ENCODE measurements at places on chromosomes 16 and 17. TPM values are rescaled to one million over a fixed set of nuclear protein-coding genes. Genes with fewer than 3 reads are reported as not detected.

The AMZ2 gene
- 84.0 TPM for total RNA-seq

DNA sequence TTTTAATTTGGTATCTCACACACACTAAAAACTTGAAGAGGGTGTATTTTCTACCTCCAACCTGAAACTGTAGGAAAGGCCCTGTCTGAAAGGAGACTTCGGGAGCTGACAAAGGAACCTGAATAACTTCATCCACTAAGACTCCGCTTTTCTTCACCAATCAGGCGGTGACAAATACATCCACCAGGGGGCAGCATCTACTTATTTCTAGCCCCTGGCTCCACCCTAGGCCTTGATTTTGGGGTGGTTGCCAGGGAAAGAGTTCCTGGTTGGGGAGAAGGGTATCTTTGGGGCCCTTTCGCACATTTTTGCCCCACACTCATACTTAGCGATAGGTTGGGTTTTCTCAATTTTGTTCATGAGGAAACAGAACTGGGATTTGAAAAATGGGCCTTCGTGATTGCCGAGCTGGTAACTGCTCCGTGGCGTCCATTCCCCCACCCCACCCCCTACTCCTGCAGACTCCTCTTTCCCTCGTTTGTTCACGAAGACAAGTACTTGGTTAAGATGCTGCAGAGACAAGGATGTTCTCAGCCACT lies 4.8 kb upstream of the ARL4D start:
- DNase-seq, result peak; percentile 91

DNA sequence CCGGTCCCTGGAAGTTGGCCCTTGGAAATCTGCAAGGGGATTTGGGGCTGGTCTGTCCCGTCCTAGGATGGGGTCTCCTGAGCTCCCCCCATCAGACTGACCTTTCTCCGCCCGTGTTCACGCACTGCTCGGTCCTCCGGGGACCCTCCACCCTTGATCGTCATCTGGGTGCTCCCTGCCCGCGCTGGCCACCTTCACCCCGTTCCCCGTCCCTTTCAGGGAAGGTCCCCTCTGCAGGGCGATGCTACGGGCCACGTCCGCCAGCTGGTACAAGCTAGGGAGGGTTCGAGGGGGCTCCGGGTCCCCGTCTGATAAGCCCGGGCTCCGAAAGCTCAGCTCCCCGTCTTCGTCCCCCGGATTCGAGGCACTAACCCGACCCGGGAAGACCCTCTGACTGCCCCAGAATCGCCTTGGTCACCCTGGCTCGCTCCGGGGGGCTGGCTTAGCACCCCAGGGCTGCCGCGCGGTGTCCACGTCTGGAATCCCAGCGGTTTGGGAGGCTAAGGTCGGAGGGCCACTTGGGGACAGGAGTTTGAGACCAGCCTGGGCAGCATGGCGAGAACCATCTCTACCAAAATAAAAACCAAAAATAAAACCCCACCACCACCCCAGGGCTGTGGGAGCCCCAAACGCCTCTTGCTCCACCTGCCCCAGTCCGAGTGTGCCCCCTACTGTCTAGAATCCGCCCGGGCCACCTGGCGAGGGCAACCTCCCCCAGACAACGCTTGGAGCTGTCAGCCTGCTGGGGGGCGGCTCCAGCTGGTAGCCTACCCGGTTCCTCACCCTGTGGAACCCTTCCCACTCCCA lies 1.1 kb upstream of the SLC43A2 start:
- DNase-seq, result peak; percentile 83

- DNase-seq, result no peak
These were observed 19.8 kb upstream of the CHMP6 start for GRCh38 chr17:80971704-80972304.

The CA5A gene
- not detected for total RNA-seq

GRCh38 chr16:53714205-53715022 lies 10.5 kb downstream of the FTO start:
- DNase-seq, result no peak

The RAB26 gene
- 0.59 TPM for total RNA-seq

The EFCAB13 gene
- 6.9 TPM for total RNA-seq

GRCh38 chr16:17358355-17358754 lies 112.4 kb downstream of the XYLT1 start:
- no peak for DNase-seq

The PERCC1 gene
- not detected for total RNA-seq

DNA sequence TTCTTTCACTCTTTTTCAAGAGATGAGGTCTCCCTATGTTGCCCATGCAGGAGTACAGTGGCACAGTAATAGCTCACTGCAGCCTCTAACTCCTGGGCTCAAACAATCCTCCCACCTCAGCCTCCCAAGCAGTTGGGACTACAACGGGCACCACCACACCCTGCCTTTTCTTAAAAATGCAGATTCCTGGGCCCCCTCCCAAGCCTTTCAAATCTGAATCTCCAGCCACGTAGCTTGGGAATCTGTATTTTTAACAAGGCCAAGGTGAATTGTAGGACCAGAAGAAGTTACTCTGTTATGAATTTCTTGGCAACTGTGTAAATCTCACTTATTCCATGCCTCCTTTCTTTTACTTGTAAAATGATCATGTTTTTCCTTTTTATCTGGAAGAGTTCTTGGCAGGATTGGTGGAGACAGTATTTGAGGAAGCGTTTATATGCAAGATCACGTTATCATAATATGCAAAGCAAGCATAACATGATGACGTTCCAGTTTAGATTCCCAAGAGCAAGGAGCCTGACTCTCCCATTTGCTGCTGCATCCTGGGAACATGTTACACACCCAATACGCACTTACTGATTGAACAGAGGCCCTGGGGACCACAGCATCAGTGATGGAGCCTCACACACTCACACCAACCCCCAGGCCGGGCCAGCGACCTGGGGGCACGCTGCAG lies 44.5 kb downstream of the LITAF start:
- DNase-seq, result no peak

The ACSM3 gene
- 1.1 TPM for total RNA-seq

- DNase-seq, result no peak
These were observed 83.7 kb downstream of the TANGO6 start for GRCh38 chr16:68927018-68927417.

The ERCC4 gene
- total RNA-seq, result 9.0 TPM

DNA sequence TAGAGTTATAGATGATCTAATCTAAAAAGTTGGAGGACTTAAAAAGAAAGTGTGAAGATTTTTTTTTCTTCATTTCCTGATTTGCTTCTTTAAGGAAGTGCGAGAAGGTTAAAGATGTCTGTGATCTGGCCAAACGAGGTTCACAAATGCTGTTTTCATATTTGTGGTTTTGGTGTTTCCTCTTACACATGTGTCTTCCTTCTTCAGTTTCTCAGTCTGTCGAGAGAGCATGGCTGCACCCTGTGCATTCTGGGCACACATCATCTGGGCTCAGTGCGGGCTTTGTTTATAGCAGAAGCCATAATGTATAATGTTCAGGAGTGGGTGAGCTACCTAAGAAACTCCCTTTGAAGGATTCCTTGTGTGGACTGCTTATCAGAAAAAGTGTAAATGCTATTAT lies 260.4 kb upstream of the TBX2 start:
- DNase-seq, result peak; percentile 84

The IRX6 gene
- total RNA-seq, result 1.2 TPM

DNA sequence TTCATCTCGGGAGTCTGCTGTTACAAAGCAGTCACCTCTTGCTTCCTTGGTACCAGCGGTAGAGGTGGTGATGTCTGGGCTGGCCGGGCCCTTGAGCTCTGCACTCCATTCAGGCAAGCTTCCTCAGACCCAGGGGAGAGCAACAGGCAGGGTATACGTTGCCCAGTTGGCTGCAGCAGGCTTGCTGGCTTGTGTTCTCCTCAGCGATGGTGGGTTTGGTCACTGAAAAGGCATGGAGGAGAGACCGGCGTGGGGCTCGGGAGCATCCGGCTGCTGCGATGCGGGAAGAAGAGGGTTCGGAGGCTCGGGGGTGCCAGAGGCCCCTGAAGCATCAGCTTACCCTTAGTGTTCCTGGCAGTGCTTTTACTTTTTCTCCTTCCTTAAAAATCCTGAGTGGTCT lies 25.8 kb downstream of the SAP30BP start:
- DNase-seq, result no peak

DNA sequence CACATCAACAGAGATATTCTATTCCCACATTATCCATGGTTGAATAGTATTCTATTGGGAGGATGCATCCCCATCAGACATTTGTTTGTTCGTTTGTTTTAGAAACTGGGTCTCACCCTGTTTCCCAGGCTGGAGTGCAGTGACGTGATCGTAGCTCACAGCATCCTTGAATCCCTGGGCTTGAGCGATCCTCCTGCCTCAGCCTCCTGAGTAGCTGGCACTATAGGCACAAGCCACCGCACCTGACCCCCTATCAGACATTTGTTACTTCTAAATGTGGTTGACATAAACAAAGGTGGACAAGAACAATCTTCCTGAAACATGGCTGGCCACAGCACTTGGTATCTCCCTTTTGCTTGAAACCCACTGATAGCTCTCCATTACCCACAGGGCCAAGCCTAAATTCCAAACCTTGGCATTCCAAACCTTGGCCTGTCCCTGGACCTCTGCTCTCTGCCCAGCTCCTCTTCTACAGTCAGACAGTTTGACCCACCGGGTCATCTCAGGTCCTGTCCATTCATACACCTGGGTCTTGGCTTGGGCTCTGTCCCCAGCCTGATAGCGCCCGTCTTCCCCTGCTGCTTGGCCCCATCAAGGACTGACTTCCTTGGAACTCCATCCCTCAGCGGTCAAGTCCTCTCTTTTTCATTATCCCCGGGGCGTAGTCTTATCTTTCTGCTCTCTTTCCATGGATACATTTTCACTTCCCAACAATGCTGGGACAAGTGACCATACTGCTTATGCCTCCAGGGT lies 1.5 kb upstream of the PRR29 start:
- DNase-seq, result peak; percentile 39

DNA sequence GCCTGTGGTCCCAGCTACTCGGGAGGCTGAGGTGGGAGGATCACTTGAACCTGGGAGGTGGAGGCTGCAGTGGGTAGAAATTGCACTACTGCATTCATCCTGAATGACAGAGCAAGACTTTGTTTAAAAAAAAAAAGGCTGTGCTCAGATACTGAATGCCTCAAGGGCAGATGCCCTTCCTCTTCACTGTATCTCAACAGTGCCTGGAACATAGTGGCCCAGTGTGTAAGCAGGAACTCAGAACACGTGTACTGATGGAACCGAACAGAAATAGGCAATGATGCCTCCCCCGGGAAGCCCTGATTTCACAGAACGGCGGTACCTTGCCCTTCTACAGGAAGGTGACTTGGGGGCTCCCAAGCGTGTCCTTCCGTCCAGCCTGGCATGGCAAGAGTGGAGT lies 46.8 kb downstream of the PLXDC1 start:
- DNase-seq, result no peak

The PLD6 gene
- 2.7 TPM for total RNA-seq

The NDUFAF8 gene
- 19.9 TPM for total RNA-seq

DNA sequence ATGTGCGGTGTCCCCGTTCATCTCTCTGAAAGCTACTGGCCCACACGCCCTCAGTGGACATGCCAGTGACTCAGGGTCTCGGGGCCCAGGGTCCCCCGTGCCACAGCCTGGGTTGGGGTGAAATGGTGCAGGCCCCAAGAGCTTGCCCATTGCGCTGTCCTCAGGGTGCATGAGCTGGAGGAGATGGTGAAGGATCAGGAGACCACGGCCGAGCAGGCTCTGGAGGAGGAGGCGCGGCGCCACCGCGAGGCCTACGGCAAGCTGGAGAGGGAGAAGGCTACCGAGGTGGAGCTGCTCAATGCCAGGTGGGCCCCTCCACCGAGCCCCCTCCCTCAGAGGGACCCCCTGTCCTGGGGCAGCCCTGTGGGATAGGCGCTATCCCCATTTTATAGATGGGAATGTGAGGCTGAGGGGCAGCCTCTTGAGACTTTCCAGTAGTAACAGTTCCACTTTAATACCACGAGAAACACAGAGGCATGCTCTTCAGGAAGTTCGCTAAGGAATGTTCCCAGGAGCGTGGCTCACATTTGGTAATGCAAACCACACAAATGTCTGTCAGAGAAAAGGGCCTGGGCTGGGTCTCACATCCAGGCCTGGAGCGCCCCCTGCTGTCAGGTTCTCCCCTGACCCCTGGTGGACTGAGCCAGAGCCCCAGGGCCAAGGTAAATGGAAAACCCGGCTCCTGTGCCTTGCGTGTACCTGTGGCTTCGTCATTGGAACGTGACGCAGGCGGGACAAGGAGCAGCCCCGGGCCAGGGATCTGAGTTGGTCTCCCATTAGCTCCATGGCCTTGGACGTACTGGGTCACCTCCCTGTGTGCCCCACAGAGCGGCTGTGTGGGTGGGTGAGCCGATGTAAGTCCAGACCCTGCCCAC lies 133.7 kb downstream of the RAB11FIP4 start:
- peak; percentile 99 for DNase-seq

DNA sequence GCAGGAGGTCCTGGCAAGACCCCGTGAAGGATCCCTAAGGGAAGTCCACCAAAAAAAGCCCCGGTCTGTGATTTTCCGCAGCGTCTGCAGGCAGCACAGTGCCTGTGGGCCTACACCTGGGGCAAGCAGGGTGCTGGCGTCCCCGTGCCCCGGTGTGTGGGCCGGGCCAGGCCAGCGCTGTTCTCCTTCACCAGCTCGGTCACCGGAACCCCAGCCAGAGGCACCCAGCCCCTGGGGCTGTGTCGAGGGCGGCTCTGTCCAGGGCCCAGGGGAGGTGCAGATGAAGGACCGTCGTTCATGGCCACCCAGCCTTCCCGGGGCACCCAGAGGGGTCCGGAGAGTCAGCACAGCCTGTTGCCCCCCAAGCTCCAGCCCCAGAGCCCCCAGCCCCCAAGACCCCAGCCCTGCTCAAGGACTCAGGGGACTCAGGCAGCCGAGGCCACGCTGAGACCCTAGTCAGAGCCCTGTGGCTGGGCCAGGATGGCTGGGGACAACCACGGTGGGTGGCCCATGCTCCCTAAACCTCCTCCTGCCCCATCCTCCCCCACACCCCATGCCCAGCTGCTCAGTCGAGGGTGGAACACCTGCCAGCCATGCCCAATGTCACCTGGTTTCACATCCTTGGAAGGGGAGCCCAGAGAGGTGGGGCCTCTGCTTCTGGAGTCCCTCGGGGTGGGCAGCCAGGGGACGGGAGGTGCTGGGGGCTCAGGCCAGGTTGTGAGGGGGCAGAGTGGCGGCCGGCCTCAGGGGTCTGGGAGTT lies 5.7 kb upstream of the C1QTNF8 start:
- no peak for DNase-seq

The PIK3R5 gene
- 0.36 TPM for total RNA-seq

DNA sequence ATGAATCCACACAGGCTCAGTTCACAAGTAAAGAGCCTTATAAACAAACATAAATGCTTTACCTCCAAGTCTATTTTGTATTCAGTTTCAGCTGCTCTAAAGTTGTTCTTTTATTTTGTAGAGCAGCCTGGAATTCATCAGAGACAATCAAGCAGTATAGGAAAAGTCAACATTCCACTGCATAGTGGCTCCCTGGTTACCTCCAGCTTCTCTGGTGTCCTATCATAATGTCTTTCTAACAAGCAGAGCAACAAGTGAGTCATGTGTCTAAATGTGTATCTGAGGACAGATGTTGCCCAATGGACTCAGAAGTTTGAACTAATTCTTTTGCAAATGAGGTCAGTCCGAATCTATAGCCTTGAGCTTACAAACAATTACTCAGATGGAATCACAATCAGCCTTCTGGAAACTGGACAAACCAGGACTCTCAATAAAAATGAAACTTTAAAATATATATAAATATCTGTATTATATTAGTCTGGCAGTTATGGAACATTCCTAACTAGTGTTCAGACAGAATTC lies 292.0 kb upstream of the TOM1L1 start:
- no peak for DNase-seq

GRCh38 chr17:51035431-51035830 lies 85.2 kb downstream of the SPAG9 start:
- no peak for DNase-seq

- DNase-seq, result no peak
These were observed 17.2 kb downstream of the PLCD3 start for GRCh38 chr17:45115015-45115625.

- DNase-seq, result peak; percentile 73
These were observed 2.6 kb downstream of the DUS1L start for GRCh38 chr17:82062984-82063368.

The KRTAP4-8 gene
- not detected for total RNA-seq

The PHKG2 gene
- total RNA-seq, result 20.3 TPM
